Esophagus squamous epithelium (tissue), 5 donors: ENCODE measurements at places on chromosomes 6 and 20.

DNA sequence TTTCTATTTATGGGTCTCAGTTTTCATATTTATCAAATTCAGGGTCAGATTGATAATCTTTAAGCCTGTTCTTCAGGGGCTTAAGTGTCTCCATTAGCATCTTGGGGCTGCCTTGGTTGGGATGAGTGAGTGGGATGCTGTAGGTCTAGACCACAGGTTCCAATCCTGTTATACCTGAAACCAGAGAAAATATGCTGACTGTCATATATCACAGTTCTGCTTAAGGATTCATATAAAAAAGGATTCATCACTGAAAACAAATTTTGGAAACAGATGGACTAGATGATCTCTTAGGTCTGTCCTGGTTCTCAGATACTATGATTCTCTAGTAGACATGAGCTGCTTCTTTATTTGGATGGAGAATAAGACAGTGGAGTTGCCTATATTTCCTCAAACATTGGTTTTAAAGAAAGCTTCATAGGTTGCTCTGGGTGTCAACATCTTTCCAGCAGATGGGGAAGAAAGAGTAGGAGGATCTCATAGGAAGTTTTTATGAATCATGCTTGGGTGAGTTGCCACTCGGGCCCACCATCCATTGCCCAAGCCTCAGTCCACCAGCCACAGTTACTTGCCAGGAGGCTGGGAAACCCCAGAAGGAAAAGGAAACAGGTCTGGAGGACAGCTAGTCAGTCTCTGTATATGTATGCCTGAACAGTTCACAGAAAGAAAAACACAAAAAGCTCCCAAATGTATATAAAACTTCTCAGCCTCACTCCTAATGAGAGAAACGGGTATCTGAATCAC is 42.9 kb upstream of the MAP7 start:
- no peak for DNase-seq

- no peak for DNase-seq
Measured at GRCh38 chr20:44336725-44337380, at the start of gene R3HDML. Gene R3HDML, plus strand, starts transcription at chr20:44337043. Its CDS starts 115 bp downstream, at chr20:44337158.

GRCh38 chr6:26328265-26328844 is 36.6 kb upstream of the BTN3A2 start:
- DNase-seq = no peak

- no peak for DNase-seq
Measured at GRCh38 chr20:1950836-1951235, 43.0 kb downstream of the PDYN start.

GRCh38 chr20:25863536-25864325 is 167.1 kb upstream of the ZNF337 start:
- DNase-seq = no peak

DNA sequence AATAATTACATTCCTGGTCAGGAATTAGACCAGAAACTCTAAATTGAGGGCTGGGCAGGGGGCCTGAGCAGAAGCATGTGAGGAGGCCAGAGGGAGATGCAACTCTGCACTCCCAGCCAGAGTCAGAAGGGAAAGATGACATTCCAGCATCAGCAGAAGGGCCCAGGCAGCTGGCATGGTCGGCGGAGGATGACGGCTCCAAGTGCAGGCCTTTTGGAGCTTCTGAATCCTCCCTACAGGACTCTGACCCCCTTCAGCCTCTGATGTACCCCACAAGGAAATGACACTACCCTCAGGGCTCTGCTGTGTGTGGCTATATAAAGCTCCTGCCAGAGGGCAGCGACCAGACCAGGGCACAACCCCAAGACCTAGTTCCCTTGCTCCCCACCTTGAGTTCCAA is 1.9 kb downstream of the LRFN2 start:
- no peak for DNase-seq

- no peak for DNase-seq
Measured at GRCh38 chr20:38199501-38200390, 34.7 kb upstream of the TGM2 start.

GRCh38 chr20:5156675-5157448 is 30.1 kb downstream of the CDS2 start:
- DNase-seq = no peak

- DNase-seq = no peak
Measured at GRCh38 chr6:41047745-41048732, 5.0 kb upstream of the APOBEC2 start.

DNA sequence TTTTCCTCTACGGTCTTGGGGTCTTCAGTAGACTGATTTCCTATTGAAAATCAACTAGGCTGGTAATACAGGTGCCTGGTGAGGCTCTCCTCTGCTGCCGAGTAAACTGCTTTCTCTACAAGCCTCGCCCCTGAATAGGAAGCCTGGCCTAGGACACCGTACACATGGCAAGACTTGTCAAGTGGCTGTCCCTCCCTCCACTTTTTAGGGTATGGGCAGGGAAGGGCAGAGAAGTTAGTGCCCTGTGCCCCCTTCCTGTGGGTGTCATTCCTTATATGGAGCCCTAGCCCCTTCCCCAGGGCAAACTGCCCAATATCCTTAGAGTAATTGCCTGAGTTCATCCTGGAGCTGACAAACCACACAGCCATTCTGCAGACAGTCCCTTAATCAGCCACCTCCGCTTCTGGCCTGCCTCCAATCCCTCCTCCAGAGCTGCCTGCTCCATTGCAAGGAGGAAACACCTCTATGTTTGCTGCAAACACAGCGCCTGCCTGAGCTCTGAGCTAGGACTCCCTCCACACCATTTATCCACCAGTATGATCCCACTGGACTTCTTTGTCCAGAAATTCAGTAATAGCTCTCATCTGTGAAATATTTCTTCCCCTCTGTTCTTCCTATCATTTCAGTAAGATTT is 93.1 kb downstream of the CHD6 start:
- no peak for DNase-seq

DNA sequence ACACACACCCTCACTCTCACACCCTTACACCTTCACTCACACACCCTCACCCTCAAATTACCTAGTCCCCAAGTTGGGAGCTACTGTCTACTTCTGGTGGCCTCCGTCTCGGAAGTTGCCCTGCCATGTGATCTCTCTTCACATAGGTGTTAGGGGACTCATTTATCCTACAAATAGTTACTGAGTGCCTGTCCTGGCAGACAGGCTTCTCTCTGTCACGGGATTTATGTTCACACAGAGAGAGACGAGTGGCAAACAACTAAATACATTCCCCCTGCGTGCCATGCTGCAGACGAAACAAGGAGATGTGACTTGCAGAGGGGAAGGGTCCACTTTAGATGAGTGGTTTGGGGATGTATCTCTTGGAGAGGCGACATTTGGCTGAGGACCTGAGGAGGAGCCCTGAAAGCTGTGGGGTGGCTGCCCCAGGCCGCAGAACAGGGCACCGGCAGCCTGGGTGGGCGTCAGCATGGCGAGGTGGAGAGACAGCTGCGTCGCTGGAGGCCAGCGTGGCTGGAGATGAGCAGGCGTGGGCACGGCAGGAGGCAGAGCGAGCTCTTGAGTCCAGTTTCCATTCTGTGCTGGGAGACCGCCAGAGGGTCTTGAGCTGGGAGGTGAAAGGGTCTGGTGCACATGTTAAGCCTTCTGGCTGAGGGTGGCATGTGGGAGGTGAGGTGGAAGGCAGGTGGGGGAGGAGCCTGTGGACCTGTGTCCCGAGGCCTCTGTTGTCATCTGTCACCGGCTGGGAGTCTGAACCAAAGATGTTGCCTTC is 17.2 kb downstream of the DYNLT1 start:
- DNase-seq = no peak

DNA sequence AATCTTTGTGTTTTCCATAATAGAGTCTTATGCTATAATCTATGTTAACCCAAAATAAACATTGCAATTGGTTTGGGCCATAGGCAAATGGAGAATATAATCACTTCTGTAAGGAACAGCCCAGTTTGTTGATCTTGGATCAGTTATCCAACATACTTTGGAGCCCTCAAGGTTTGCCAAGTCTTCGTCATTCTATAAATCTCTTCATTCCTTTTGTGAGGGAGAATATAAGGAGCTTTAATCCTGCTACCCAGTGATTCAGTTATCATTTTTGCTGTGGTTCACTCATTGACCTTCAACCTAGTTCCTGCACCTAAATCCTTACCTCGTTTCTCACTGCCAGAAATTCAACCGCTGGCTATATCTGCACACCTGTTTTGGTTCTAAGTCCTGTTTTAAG is 500.3 kb upstream of the PTCHD4 start:
- no peak for DNase-seq

DNA sequence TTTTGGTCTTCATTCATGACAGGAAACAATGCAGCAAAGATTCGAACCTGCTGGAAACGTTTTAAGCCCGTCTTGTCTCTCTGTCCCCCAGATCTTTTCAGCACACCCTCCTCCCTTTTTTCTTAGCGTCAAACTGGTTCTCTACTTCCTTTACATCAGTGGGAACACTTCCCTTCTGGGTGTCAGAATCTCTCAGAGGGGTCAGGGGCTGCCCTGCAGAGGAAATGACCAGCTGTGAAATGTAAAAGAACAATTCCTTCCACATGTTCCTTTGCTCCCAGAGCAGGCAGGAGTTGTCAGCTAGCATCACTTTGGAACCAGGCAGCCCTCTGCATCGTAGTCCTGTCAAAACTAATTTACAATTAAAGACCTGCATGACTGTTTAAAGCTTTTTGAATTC is 619.0 kb downstream of the TFAP2A start:
- DNase-seq = no peak

DNA sequence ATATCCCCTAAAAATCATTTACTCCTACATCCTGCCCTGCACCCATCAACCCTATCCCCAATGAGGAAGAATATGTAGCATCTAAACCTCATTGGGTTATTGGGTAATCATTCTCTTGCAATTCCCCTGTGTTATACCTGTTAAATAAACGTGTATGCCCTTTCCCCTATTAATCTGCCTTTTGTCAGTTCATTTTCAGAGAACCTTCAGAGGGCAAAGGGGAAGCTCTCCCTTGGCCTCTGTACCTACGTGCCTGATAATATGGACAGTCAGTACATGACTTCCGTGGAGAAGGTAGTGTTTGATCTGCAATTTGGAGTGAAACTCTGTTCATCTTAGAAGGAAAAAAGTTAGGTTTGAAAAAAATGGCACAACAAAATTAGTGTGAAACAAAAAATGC is 173.5 kb upstream of the RUNX2 start:
- DNase-seq = no peak

- DNase-seq = no peak
Measured at GRCh38 chr6:113365191-113365590, 492.0 kb upstream of the MARCKS start.

GRCh38 chr6:19333936-19334335 is 503.2 kb upstream of the ID4 start:
- DNase-seq = no peak

DNA sequence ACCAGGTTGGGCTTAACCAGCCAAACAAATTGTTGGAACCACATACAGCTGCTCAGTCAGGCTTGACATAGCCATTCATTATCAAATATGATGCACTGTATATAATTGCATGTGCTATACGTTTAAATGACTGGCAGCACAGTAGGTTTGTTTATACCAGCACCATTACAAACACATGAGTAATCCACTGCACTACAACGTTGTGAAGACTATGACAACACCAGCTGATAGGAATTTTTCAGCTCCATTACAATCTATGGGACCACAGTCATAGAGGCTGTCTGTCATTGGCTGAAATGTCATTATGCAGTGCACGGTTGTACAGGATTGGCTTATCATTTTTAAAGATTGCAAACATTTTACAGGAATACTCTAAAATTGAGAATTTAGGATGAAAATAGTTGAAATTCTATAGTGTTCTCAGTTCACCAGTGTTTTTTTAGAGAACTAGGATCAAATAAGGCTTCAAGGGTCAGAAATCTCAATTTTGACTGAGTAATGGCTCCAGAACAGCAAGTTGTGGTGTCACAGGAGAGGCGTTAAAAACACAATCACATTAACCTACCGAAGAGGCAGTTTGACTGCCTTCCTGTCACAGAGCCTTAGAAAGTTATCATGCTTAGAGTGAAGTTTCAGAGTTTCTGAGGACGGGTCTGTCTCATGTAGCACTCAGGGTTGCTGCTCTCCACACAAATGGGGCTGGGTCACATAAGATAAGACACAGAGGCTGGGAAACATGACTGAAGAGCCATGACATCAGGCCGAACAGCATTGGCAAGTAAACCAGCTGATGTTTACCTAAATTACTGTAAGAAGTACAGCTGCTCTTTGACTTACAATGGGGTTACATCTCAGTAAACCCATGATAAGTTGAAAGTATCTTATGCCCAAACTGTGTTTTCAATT is 60.7 kb upstream of the SMLR1 start:
- no peak for DNase-seq

- no peak for DNase-seq
Measured at GRCh38 chr20:21027569-21027968, 78.6 kb downstream of the LINC00237 start.

- no peak for DNase-seq
Measured at GRCh38 chr6:170394980-170395379, 88.4 kb downstream of the FAM120B start.

DNA sequence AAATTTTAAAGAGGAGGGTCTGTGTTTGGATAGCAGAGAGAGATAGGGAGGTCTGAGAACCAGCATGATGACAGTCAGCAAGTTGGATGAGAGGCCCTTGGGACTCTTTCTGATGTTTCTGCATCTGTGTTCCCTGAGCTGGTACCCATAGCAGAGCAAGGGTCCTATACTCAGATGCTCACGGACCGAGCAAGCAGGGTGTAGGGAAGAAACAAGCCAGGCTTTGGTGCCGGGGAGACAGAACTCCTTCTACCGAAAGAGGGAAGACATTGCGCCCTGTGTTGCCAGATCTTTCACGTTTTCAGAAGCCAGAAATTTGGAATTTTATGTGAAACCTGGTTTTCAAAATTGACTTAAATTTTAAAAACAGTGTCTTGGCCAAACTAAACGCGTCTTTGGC is 34.6 kb downstream of the NEDD9 start:
- DNase-seq = no peak

- DNase-seq = no peak
Measured at GRCh38 chr20:48156951-48157700, 371.8 kb upstream of the SULF2 start.

GRCh38 chr20:48681873-48682426 is 145.8 kb downstream of the PREX1 start:
- DNase-seq = no peak

- no peak for DNase-seq
Measured at GRCh38 chr6:54865091-54865631, 18.6 kb downstream of the FAM83B start.

GRCh38 chr20:56911946-56912345 is 282.8 kb downstream of the TFAP2C start:
- DNase-seq = no peak

DNA sequence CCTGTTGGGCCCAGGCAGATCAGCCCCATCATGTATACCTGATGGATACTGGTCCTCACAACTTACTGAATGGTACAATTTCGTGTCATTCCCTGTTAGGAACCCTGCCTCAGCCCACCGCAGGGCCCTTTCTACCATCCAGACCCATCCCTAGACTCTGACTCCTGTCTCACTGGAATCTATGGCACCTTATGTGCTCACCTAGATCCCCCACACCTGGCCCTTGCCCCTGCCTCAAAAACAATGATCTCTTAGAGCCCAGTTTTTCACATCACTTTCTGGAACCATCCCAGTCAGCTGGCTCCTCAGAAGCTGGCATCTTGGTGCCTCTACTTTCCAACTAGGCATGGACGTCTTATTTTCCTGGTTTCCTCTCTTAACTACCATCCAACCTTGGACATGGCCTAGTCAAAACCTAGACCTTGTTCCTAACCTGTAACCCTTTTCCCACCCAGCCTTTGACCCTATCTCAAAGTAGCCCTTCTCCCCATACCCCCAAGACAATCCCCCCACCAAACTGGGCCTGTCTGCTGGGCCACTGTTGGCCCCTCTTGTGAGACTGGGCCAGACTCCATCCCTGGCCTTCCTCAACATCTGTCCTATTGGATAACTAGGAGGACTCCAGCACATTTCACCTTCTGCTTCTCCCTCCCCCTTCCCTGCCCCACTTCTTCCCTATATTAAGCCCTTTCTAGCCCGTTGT is 981 bp downstream of the HM13 start:
- no peak for DNase-seq
